SK-N-SH (cell line): ENCODE measurements at places on chromosomes 7 and 10.
A peak's percentile ranks its signal among the peaks of the same experiment; 100 is the strongest.

DNA sequence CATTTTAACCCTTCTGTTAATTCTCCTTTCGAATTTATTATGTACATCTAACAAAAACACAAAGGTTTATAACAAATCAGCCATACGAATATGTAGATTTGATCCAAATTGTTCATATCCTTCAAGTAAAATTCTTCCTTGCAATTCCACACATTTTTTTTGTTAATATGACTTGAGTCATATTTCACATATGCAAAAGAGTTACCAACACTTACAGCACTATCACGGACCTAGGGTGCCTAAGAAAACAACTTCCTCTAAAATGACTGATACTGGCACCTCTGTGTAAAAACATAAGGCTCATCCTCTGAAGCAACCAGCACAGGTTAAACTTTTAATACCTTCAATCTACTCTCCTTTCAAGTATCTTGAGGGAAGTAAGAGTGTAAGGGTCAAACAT, 451.8 kb downstream of the SEMA3D start:
- no peak for DNase-seq

- peak; percentile 59 for DNase-seq
Measured at GRCh38 chr7:12490107-12490688, 80.3 kb upstream of the SCIN start.

DNA sequence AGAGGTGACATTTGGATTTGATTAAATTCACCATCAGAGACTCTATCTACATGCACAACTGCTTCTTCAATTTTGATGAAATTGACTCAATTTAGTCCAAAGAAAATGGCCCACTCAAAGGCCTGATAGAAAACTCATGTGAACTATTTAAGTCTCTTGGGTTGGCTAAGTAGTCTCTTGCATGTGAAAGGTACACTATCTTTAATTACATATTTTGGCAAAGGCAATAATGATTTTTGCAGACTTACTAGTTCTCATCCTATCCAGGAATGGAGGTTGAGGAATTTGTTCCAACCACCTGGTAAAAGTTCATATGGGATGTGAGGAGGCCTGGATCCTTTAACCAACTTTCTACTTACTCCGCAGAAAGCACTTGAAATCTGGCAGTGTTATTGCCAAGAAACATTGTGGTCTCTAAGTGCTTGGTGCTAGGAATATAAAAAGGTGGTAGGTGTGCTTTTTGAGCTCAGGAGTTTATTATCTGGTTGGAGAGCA, 618.6 kb upstream of the MKI67 start:
- no peak for DNase-seq

GRCh38 chr7:45712057-45712689, 138.0 kb downstream of the ADCY1 start:
- peak; percentile 51 for DNase-seq

DNA sequence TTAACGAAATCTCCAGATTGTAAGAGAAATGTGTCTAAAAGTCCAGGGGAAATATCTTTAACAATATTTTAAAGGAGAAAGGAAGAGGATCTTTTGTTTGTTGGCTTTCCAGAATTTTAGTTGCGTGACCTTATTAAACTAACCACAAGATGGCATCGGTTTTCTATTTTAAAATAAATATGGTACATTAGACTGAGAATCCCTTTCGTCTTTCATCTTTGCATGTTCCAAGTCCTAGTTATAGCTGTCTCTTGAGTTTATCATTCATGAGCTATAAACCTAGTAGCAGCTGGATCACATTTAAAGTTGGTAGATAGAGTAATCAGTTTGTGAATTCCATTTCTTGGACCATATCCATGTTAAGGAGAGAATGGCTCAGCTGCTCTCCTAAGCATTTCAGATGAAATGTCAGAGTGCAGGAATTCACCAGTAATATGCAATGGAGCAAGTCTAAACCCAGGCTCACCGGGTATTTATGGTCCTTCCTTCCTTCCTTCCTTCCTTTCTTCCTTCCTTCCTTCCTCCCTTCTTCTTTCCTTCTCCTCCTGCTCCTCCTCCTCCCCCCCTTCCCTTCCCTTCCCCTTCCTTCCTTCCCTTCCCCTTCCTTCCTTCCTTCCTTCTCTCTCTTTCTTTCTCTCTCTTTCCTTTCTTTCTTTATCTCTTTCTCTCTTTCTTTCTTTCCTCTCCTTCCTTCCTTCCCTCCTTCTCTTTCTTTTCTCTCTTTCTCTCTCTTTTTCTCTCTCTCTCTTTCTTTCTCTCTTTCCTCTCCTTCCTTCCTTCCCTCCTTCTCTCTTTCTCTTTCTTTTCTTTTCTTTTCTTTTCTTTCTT, 57.8 kb upstream of the RAB18 start:
- peak; percentile 9 for DNase-seq

DNA sequence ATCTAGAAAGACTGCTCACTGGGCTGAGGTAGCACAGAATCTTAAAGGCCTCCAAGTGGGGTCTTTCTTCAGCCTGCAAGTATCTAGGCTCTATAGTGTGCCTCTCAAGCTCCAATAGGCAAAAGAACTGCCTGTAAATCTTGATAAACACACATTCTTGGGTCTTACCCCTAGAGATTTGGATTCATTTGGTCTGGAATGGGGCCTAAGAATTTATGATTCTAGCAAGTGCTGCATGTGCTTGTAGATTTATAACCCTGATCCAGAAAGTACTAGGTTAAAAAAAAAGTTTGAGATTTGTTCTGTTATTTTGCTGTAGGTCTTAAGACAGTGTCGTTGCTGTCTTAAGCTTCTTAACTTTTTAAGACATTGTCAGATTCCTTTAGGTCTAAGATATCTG, 74.1 kb downstream of the RALA start:
- no peak for DNase-seq
